ENCODE measurements at places on chromosomes 2 and 18.

GRCh38 chr2:240831594-240832204 is 11.7 kb upstream of the KIF1A start:
- no peak for DNase-seq

GRCh38 chr2:224036731-224037361 is 2.2 kb downstream of the SERPINE2 start:
- DNase-seq: no peak

- DNase-seq: no peak
These were observed 87.3 kb upstream of the SPHKAP start for GRCh38 chr2:228268756-228269155.

DNA sequence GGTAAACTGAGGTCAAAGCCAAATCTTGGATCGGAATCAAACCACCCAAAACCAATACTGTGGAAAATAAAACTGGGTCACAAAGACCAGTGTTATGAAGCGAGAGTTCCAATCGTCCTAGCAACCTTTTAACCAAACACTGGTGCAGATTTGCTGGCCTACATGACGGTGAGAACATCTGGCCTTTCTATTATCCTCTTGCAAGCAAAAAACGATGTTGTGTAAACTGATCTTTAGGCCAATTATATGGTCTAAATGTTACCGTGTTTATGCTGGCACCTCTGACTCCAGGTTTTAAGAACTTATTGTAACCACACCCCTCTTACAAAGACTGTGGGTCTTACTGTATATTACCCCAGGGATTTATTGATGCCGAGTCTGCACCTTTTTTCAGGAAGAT is 145.9 kb downstream of the GFPT1 start:
- no peak for DNase-seq

DNA sequence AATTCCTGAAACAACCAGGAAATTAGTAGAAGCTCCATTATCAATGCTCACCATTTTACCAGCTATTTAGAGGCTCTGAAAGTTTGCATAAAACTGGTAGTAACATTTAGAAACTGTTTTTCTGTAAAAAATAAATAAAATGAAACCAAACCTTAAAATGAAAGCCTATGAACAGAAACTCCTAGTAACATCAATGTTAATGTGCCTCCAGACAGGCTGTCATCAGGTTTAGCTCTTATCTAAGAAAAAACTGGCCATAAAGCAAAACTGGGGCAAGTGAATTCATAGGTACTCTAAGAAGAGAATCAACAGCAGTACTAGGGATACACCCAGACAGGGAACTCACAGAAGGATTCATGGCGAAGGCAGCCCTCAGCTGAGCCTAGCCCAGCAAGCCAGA is 8.0 kb downstream of the E2F6 start:
- DNase-seq: no peak

- no peak for DNase-seq
These were observed 51.9 kb downstream of the TET3 start for GRCh38 chr2:74036450-74037195.

DNA sequence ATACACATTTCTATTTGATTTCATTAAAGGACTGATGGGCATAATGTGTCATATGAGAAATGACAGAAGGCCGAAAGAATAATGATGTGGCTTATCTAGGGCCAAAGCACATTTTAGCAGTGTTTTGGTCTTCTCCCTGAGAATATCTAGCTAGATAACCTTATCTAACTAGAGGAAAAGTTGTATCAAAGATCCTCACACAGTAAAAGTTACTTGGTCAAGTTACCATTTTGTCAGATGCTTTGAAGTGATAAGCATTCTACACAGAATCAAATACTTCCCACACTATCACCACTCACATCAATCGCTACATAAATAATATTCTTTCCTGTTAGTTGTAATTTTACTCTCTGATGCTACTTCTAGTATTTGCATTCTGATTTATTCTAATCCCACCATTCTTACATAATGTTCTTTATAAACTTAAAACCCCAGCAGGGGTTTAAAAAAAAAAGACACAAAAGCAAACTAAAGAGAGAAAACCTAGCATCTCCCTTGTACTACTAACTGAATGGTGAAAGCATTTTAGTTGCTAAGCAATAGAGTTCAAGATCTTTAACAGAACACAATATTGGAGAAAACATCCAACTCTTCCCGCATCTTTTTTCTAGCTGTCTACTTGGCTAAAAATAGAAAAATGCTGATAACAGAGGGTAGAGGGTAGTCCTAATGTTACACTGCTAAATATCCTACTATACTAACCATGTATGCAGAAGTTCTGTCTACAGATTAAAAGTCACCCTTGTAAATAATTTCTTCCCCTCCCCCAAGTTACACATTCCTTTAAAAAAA is 8.0 kb downstream of the XPO1 start:
- DNase-seq: no peak

DNA sequence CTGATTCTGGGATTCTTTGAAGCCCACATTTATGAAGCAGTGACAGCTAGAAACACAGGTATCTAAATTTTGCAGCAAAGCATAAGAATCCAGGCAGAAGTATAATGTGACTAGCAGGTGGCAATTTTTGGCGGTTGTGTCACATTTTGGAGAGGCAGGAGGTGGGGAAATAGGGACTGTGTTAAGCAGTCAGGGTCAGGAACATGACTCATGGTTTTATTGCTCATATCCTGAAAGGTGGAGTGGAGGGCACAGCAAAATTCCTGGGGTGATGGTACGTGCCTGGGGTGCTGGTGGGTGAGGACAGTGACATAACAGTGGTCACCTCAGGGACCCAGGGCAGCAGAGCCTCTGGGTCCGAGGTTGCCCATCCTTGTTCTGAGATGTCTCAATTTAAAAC is 63.5 kb upstream of the TTN start:
- no peak for DNase-seq

DNA sequence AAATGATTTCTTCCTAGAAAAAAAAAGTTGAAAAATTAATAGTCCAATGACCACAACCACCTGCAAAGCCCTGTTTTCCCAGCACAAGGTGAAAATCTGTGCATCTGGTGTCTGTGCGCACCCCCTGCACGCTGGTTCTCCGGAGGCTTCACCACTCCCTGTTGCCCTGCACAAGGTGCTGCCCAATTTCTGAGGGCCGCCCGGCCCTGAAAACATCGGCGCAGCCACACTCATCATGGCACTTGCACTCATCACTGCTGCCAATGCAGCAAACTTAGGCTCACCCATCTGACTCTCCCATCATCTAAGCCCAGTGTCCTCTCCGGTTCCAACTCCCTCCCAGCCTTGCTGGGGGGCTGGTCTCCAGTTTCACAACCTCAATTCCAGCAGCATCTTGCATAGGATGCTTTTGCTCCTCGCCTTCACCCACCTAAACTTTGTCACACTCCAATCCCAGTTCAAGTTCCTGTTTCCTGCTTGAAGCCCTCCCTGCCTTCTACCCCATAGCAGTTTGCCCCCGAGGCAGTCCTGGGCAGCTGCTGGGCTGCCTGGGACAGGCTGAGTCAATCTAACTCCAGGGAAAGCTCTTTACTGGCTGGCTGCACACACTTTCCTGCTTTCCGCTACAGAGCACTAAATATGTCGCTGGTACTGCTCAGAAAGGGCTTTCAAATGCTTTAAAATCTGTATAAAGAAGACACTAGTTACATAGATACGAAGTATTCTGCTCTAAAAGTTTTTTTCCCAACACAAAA is 522.5 kb upstream of the ID2 start:
- peak; percentile 26 for DNase-seq

DNA sequence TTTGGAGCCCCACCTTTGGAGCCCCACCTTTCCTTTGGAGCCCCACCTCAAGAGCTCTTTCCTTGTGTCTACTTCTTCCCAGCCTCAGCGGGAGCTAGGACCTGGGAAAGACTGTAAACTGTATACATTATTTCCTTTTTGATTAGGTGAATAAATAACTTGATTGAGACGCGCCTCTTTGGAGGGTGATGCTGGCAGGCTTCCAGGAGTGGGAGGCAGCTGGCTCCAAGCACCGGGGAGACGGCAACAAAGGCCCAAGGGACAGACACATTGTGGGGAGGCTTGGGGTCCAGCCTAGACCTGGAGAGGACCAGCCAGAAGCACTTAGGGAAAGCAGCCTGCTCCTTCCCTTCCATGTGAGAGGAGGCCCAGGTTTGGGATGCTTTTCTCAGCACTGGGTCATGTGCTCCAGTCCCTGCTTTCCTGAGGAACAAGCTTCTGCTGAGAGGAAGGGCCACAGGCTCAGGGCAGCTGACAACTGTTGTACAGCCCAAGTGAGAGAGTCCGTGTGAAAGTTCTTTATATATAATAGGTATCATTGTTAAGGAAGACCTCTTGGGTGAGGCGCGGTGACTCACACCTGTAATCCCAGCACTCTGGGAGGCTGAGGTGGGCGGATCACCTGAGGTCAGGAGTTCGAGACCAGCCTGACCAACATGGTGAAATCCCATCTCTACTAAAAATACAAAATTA is 297.2 kb upstream of the SLC14A2 start:
- no peak for DNase-seq

- DNase-seq: no peak
These were observed 120.8 kb downstream of the GREB1L start for GRCh38 chr18:21362831-21363230.

Measured in BE2C (cell line).